Right lobe of liver (tissue), 6 donors: ENCODE measurements at places on chromosomes 7 and 10. TPM values are rescaled to one million over a fixed set of nuclear protein-coding genes. Genes with fewer than 3 reads are reported as not detected.
A peak's percentile ranks its signal among the peaks of the same experiment; 100 is the strongest.

DNA sequence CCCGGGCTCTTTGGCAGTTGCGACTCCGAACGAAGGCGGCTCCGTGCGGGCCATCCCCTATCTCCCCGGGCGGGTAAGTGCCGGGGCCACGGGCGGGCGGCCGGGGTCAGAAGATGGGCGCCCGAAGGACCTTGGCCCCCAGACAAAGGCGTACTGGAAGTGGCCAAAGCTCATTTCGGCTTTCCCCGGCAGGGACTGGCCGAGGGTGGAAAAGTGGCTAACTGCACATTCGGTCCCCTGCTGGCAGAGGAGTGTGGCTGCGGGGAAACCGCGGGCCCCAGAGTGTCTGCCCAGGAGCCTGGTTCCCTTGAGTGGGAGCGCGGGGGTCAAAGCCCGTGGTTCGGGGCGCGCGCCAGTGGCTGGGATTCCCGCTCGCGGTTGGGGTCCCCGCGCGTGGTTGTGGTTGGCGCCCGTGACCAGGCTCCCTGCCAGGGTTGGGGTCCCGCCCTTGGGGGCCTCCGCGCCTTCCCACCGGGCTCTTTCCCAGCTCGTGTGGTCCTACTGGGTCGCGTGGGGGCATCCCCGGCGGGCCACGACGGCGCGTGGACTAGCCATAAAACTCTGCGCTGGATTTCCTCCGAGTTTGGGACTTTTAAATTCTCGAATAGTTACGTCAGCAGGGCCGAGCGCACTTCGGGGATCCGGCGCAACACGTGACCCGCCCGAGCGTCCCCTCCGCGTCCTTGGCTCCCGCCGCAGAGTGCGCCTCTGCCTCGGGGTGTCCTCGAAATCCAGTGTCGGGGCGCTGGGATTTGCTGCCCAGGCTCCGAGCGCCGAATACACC, 124.4 kb downstream of the TACC2 start:
- H3K27me3 ChIP-seq: no peaks in the 10 kb centered on the region
- peak overlapping the region; percentile 98 for H3K27ac ChIP-seq
- peak; percentile 75 for DNase-seq
- H3K4me3 ChIP-seq: peak overlapping the region; percentile 80
- H3K4me1 ChIP-seq: no peaks in the 10 kb centered on the region
- H3K36me3 ChIP-seq: no peaks in the 10 kb centered on the region

GRCh38 chr10:130018730-130019185, 54.7 kb upstream of the EBF3 start:
- H3K27ac ChIP-seq: no peak overlapping the region
- no peaks in the 10 kb centered on the region for H3K27me3 ChIP-seq
- no peak overlapping the region for H3K4me3 ChIP-seq
- no peaks in the 10 kb centered on the region for H3K36me3 ChIP-seq
- H3K4me1 ChIP-seq: no peaks in the 10 kb centered on the region
- DNase-seq: no peak

GRCh38 chr7:24405002-24405401, 121.0 kb downstream of the NPY start:
- H3K4me1 ChIP-seq: no peaks in the 10 kb centered on the region
- no peak overlapping the region for H3K27ac ChIP-seq
- DNase-seq: no peak
- no peak overlapping the region for H3K4me3 ChIP-seq

GRCh38 chr7:133676805-133677370, 424.0 kb downstream of the EXOC4 start:
- H3K27me3 ChIP-seq: no peaks in the 10 kb centered on the region
- H3K4me3 ChIP-seq: no peak overlapping the region
- no peaks in the 10 kb centered on the region for H3K4me1 ChIP-seq
- no peak overlapping the region for H3K27ac ChIP-seq
- no peaks in the 10 kb centered on the region for H3K36me3 ChIP-seq
- no peak for DNase-seq

GRCh38 chr7:135855846-135856245, 107.2 kb upstream of the FAM180A start:
- DNase-seq: no peak
- H3K27ac ChIP-seq: no peak overlapping the region
- no peaks in the 10 kb centered on the region for H3K36me3 ChIP-seq
- H3K4me1 ChIP-seq: no peaks in the 10 kb centered on the region
- H3K27me3 ChIP-seq: no peaks in the 10 kb centered on the region

DNA sequence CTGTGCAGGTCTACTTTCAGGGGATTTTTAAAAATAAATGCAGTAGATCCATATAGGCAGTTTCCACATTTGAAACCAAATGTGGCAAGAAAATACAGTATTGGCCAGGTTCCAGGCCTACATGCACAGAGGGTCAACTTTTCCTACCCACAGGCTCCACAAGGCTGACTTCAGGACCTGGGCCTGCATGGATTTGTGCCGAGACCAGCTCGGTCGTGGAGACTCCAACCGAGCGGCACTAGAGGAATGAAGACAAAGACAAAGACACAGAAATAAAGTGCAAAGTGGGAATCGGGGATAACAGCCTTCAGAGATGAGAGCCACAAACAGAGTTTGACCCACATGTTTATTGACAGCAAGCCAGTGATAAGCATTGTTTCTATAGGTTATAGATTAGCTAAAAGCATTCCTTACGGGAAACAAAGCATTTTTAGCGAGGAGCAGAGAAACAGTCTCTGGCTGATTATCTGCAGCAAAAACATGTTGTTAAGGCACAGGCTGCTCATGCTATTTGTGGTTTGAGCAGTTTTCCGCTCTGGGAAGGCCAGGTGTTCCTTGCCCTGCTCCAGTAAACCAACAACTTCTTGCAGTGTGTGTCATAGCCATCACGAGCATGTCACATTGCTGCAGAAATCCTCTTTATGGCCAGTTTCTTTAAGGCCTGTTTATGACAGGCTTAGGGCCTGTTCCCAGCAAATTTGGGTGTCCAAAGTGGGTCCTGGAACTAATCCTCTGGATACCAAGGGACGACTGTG, 52.6 kb downstream of the ZNF37A start:
- H3K27ac ChIP-seq: no peak overlapping the region
- H3K4me3 ChIP-seq: no peak overlapping the region
- H3K27me3 ChIP-seq: no peaks in the 10 kb centered on the region
- H3K4me1 ChIP-seq: no peaks in the 10 kb centered on the region

GRCh38 chr10:682931-683447, 6.5 kb downstream of the DIP2C start:
- H3K4me3 ChIP-seq: no peak overlapping the region
- no peak for DNase-seq
- H3K27ac ChIP-seq: no peak overlapping the region
- no peaks in the 10 kb centered on the region for H3K4me1 ChIP-seq
- no peaks in the 10 kb centered on the region for H3K36me3 ChIP-seq

GRCh38 chr10:110149259-110149658, 58.1 kb upstream of the MXI1 start:
- no peaks in the 10 kb centered on the region for H3K36me3 ChIP-seq
- DNase-seq: no peak
- no peak overlapping the region for H3K27ac ChIP-seq
- H3K4me1 ChIP-seq: no peaks in the 10 kb centered on the region
- H3K27me3 ChIP-seq: no peaks in the 10 kb centered on the region

- DNase-seq: no peak
- no peak overlapping the region for H3K27ac ChIP-seq
- no peaks in the 10 kb centered on the region for H3K27me3 ChIP-seq
- no peaks in the 10 kb centered on the region for H3K36me3 ChIP-seq
Measured at GRCh38 chr7:82053453-82054032, 283.7 kb upstream of the HGF start.

- no peaks in the 10 kb centered on the region for H3K4me1 ChIP-seq
- no peak overlapping the region for H3K4me3 ChIP-seq
- no peaks in the 10 kb centered on the region for H3K27me3 ChIP-seq
- no peak for DNase-seq
Measured at GRCh38 chr7:134720091-134720935, 59.1 kb upstream of the CALD1 start.

GRCh38 chr10:109030581-109031210, 892.6 kb downstream of the XPNPEP1 start:
- H3K36me3 ChIP-seq: no peaks in the 10 kb centered on the region
- DNase-seq: no peak
- no peaks in the 10 kb centered on the region for H3K4me1 ChIP-seq
- no peaks in the 10 kb centered on the region for H3K27me3 ChIP-seq
- H3K4me3 ChIP-seq: no peak overlapping the region

DNA sequence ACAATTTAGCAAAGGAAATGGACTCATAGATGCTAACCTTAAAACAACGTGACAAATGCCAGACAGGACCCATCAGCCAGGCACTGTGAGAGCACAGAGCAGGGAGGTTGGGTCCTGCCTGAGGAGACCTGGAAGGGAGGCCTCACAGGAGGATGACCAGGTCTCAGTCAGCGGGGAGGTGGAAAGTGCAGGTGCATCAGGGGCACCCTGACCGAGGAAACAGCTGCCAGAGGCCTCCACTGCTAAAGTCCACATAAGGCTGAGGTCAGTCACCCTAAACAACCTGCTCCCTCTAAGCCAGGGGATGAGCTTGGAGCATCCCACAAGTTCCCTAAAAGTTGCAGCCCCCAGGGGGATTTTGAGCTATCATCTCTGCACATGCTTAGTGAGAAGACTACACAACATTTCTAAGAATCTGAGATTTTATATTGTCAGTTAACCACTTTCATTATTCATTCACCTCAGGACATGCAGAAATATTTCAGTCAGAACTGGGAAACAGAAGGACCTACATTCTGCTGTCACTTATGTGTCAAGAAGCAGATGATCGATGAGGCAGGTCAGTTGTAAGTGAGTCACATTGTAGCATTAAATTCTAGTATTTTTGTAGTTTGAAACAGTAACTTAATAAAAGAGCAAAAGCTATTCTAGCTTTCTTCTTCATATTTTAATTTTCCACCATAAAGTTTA, 157.6 kb upstream of the LANCL2 start:
- no peak overlapping the region for H3K4me3 ChIP-seq
- no peaks in the 10 kb centered on the region for H3K27me3 ChIP-seq
- no peaks in the 10 kb centered on the region for H3K4me1 ChIP-seq
- no peak overlapping the region for H3K27ac ChIP-seq

GRCh38 chr7:43439631-43440401, 143.1 kb upstream of the STK17A start:
- H3K4me1 ChIP-seq: no peaks in the 10 kb centered on the region
- peak; percentile 44 for DNase-seq
- H3K36me3 ChIP-seq: no peaks in the 10 kb centered on the region
- no peak overlapping the region for H3K4me3 ChIP-seq
- H3K27ac ChIP-seq: no peak overlapping the region

USP6NL gene
- total RNA-seq: 10.3 TPM

DPP6 gene
- not detected for total RNA-seq

TFPI2 gene
- total RNA-seq: 1.1 TPM

HMX2 gene
- not detected for total RNA-seq

SFTPA1 gene
- 0.12 TPM for total RNA-seq

SYT15B gene
- 0.62 TPM for total RNA-seq

FEZF1 gene
- total RNA-seq: not detected

AOC1 gene
- not detected for total RNA-seq

PNLIPRP1 gene
- not detected for total RNA-seq

TMEM225B gene
- total RNA-seq: not detected

OLAH gene
- total RNA-seq: not detected

SLC13A1 gene
- total RNA-seq: not detected

KRIT1 gene
- 26.8 TPM for total RNA-seq

LIPF gene
- not detected for total RNA-seq

KCND2 gene
- total RNA-seq: not detected
